Testis (tissue), 5 donors: ENCODE measurements at places on chromosomes 11 and 22. TPM values are rescaled to one million over a fixed set of nuclear protein-coding genes. Genes with fewer than 3 reads are reported as not detected.

DNA sequence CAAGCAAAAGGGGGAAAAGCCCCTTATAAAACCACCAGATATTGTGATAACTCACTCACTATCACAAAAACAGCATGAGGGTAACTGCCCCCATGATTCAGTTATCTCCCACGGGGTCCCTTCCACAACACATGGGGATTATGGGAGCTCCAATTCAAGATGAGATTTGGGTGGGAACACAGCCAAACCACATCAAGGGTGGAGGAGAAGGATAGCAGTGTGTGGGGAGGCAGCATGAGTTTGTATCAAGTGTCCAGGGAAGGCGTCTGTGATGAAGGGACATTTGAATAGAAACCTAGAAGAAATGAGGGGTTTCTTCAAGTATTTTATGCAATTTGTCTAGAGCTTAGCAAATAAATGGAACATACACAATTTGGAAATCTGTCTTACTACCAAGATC lies 98.2 kb downstream of the SLC1A2 start:
- no peaks in the 10 kb centered on the region for H3K36me3 ChIP-seq
- no peaks in the 10 kb centered on the region for H3K27me3 ChIP-seq
- no peaks in the 10 kb centered on the region for H3K4me1 ChIP-seq
- no peak for DNase-seq
- H3K27ac ChIP-seq: no peak overlapping the region

DNA sequence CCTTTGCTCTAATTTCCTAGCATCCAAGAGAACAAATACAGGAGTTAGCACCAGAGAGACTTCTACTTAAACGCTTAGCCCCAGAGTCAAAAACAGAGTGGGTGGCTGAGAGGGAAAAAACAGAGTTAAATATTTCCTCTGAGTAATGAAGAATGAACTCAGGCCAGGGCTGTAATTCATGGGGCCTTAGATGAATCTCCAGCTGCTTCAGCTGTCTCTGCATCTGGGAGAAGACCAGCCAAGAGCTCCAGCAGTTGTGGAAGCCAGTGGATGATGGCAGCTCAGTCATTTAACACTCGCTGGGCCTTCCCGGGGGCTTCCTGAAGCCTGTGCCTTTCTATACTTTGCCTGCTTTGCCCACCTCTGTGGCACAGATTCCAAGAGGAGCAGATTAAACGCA lies 5.7 kb upstream of the ADAMTS15 start:
- no peaks in the 10 kb centered on the region for H3K36me3 ChIP-seq
- no peaks in the 10 kb centered on the region for H3K4me1 ChIP-seq

GRCh38 chr11:107732689-107733051 lies 20.8 kb upstream of the SLN start:
- H3K4me1 ChIP-seq: no peaks in the 10 kb centered on the region
- H3K27ac ChIP-seq: no peak overlapping the region
- H3K36me3 ChIP-seq: no peaks in the 10 kb centered on the region
- no peak overlapping the region for H3K4me3 ChIP-seq
- H3K27me3 ChIP-seq: no peaks in the 10 kb centered on the region

DNA sequence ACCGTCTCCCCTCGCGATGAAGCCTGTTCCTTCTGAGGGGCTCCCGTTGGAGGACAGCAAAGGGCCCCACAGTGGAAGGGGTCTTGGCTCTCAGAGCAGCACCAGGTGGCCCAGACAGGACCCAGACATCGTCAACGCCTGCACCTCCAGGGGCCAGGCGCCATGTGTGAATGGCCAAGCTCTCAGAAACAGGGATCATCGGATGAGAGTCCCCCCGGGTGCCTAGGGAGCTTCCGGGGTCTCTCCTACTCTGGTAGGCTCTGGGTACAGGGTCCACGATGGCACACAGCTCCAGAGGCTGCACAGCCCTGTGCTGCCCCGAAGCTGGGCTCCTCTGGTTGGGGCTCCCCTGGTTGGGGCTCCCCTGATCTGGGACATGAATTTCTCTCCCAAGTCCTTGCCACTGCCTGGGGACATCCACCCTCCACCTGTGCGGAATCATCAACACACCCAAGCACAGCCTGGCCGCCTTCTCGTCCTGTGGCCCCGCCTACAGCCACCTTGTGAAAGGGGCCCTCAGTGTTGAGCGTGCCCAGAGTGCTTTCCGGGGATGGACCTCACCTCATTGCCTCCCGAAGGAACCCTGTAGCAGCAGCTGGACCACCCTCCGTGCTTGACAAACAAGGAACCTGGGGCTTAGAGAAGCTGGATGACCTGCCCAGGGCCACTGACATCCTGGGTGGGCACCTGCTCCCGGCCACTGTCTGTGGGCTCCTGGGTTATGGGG lies 929.0 kb downstream of the BRD1 start:
- H3K36me3 ChIP-seq: no peaks in the 10 kb centered on the region
- no peak overlapping the region for H3K27ac ChIP-seq
- no peaks in the 10 kb centered on the region for H3K27me3 ChIP-seq
- H3K4me1 ChIP-seq: no peaks in the 10 kb centered on the region

GRCh38 chr22:50260801-50261614 lies 475 bp downstream of the MAPK12 start:
- H3K36me3 ChIP-seq: no peaks in the 10 kb centered on the region
- H3K4me1 ChIP-seq: peaks cover 11% of the 10 kb centered on the region
- H3K27me3 ChIP-seq: no peaks in the 10 kb centered on the region
- H3K27ac ChIP-seq: peak overlapping the region; percentile 50
- DNase-seq: peak; percentile 73

DNA sequence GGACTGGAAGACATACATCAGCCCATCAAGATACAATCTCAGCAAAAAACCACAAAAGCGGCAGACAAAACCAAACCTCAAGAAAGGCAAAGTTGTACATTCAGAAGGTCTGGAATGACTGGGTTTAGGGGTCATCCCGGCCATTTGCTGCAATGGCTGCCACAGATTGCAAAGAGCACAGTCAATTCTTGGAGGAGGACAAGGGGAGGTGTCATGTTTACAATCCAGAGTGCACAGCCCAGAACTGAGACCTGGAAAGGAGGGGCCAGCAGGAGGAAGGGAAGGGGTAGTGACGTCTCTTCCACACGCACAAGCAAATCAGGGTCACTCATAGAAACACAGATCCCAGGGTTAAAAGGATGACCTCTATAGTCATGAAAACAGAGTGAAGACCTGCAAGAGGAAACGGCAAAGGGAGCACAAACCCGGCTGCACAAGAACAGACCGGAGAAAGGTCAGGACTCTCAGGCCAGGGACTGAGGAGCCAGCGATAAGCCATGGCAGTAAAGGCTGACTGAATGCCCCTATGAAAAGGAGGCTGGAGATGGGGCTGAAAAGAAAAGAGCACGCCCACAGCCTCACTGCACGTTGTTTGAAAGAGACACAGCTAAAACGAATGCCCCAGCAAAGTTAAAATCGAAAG lies 18.2 kb upstream of the MUC5AC start:
- no peaks in the 10 kb centered on the region for H3K36me3 ChIP-seq
- no peaks in the 10 kb centered on the region for H3K27me3 ChIP-seq

PDGFD gene
- 6.0 TPM for polyA plus RNA-seq

DNA sequence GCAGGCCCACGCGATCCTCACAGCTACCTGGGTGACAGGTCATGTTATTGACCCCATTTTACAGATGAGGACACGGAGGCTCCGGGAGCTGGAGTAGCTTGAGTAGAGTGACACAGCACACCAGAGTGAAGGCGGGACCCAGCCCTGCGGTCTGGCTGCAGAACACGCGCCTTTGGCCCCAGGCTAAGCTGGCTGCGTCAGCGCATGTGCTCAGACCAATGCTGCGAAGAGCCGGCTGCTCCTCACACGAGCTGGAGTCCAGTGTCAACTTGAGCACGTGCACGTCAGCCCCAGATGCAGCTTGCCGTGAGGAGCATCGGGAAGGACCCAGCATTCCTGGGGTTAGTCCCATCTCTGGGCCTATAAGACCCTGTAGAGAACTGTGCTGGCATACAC lies 49.9 kb downstream of the SCUBE1 start:
- no peaks in the 10 kb centered on the region for H3K36me3 ChIP-seq
- no peak for DNase-seq
- H3K4me3 ChIP-seq: no peak overlapping the region

SMC1B gene
- polyA plus RNA-seq: 10.1 TPM

MMP7 gene
- polyA plus RNA-seq: 6.2 TPM

TAF10 gene
- polyA plus RNA-seq: 389 TPM

ENTHD1 gene
- polyA plus RNA-seq: 21.1 TPM

OR52H1 gene
- not detected for polyA plus RNA-seq

- H3K27ac ChIP-seq: no peak overlapping the region
- no peak overlapping the region for H3K4me3 ChIP-seq
- no peak for DNase-seq
- H3K36me3 ChIP-seq: no peaks in the 10 kb centered on the region
Measured at GRCh38 chr11:95469258-95469657, 238.3 kb upstream of the SESN3 start.

TECTA gene
- polyA plus RNA-seq: 2.5 TPM

DNA sequence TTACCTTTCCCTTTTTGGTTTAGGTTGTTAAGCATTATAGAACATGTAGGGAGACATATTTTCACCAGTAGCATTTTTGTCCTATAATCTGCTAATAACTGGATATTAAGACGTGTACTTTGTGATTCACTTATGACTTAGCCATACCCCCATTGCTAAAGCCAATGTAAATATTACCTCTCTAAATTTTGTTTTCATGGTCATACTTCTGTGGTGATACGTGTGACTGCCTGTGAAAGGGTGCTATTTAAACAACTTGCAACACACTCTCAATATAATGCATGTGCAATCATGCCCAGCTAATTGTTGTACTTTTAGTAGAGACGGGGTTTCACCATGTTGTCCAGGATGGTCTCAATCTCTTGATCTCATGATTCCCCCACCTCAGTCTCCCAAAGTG lies 36.2 kb upstream of the PAK1 start:
- no peaks in the 10 kb centered on the region for H3K36me3 ChIP-seq
- no peak overlapping the region for H3K27ac ChIP-seq
- no peak for DNase-seq
- H3K27me3 ChIP-seq: no peaks in the 10 kb centered on the region
- H3K4me1 ChIP-seq: no peaks in the 10 kb centered on the region
- H3K4me3 ChIP-seq: no peak overlapping the region

- no peaks in the 10 kb centered on the region for H3K27me3 ChIP-seq
Measured at GRCh38 chr11:12735262-12735661, 61.0 kb downstream of the TEAD1 start.

PRR5 gene
- polyA plus RNA-seq: 20.2 TPM

GRCh38 chr11:122168218-122168617 lies 52.2 kb upstream of the BLID start:
- no peaks in the 10 kb centered on the region for H3K27me3 ChIP-seq
- no peak for DNase-seq
- no peaks in the 10 kb centered on the region for H3K4me1 ChIP-seq

DNA sequence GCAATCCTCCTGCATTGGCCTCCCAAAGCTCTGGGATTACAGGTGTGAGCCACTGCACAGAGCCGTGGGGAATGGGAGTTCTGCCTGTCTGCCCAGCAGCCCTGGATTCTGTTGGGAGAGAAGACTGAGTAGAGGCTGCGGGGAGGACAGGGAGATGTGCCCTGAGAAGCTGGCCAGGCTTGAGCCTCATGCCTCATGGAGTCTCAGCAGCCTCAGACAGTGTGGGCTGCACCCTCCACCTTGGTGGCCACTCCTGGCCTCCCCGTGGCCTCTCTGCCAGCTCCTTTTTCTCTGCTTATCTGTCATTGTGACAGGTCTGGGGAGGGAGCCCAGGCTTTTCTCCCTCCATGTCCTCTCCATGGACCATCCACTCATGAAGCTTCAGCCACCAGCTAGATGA lies 43.2 kb downstream of the DKK3 start:
- DNase-seq: no peak
- no peak overlapping the region for H3K27ac ChIP-seq
- H3K4me1 ChIP-seq: peaks cover 5% of the 10 kb centered on the region
- H3K36me3 ChIP-seq: no peaks in the 10 kb centered on the region
- H3K4me3 ChIP-seq: no peak overlapping the region

DNA sequence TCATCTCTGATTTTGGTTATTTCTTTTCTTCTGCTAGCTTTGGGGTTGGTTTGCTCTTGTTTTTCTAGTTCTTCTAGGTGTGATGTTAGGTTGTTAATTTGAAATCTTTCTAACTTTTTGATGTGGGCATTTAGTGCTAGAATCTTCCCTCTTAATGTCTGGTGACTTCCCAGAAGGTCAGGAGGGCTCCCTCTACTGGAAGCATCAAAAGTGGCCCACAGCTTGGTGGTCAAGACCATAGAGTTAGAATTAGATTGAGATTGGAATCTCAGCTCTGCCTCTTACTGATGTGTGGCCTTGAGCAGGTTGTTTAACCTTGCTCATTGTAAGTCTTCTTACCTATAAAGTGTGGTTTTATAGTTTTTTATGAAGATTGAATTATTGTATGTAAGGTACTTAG lies 99.3 kb downstream of the FDX1 start:
- no peaks in the 10 kb centered on the region for H3K36me3 ChIP-seq
- no peaks in the 10 kb centered on the region for H3K27me3 ChIP-seq
- H3K4me3 ChIP-seq: no peak overlapping the region
- DNase-seq: peak; percentile 26

PPP6R3 gene
- polyA plus RNA-seq: 88.5 TPM

STK33 gene
- polyA plus RNA-seq: 101 TPM

DNA sequence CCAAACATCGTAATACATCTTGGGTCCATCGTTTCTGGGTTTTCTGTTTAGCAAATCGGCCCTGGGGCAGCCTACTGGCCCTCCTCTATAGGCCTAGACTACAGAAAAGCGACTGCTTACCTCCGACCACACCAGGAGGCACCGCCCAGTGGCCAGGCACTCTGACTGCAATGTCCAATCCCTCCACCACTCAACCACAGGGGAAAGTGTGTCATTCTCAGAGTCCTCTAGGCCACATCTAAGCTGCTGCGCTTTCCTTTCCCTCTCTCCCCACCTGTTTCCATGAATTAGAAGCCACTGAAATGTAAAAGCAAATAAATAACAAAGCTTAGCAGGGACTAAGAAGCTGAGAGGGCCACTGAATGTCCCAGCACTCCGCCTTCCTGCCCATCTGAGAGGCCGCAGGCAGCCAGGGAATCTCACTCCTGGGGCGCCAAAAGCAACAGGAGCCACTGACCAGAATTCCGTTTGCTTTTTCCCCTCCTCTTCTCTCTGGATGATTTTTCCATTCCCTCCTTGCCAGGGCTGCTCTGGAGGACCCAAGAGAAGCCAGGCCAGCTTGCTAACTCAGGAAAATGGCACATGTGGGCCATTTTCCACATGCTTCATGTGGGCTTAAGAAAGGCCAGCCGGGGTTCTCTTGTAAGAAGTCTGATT lies 50.1 kb upstream of the FLI1 start:
- no peaks in the 10 kb centered on the region for H3K27me3 ChIP-seq
- DNase-seq: no peak
- no peaks in the 10 kb centered on the region for H3K36me3 ChIP-seq
- H3K4me3 ChIP-seq: no peak overlapping the region

CRYBB1 gene
- 0.80 TPM for polyA plus RNA-seq

CRYBB3 gene
- 0.67 TPM for polyA plus RNA-seq

UBQLNL gene
- 42.8 TPM for polyA plus RNA-seq

- H3K36me3 ChIP-seq: no peaks in the 10 kb centered on the region
- no peaks in the 10 kb centered on the region for H3K27me3 ChIP-seq
- no peak overlapping the region for H3K4me3 ChIP-seq
- no peak overlapping the region for H3K27ac ChIP-seq
- no peaks in the 10 kb centered on the region for H3K4me1 ChIP-seq
- no peak for DNase-seq
Measured at GRCh38 chr22:48889887-48890692, 937.6 kb downstream of the BRD1 start.

C11orf52 gene
- polyA plus RNA-seq: 1.6 TPM

DRD4 gene
- 1.5 TPM for polyA plus RNA-seq

DEPDC7 gene
- polyA plus RNA-seq: 47.7 TPM
